NT2/D1 (cell line): ENCODE measurements at places on chromosomes 2 and 18.

- no peak for DNase-seq
These were observed 120.9 kb upstream of the CDH19 start for GRCh38 chr18:66724664-66725356.

DNA sequence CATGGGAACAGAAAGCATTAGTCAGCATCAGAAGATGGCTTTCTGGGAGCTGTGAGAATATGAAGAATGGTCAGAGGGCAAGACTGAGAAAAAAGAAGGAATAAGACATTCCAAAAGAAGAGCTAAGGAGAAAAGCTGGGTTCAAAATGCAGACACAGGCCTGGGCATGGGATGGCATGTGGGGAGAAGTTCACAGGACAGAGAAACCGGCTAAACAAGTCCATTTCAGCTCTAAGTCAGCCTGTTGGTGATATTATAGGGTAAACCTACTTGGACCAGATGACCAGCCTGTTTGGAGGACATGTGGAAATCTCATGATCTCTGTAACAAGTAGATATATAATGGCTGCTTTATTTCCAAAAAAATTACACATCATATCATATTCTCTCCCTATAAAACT is 91.7 kb upstream of the MEIS1 start:
- DNase-seq, result no peak

DNA sequence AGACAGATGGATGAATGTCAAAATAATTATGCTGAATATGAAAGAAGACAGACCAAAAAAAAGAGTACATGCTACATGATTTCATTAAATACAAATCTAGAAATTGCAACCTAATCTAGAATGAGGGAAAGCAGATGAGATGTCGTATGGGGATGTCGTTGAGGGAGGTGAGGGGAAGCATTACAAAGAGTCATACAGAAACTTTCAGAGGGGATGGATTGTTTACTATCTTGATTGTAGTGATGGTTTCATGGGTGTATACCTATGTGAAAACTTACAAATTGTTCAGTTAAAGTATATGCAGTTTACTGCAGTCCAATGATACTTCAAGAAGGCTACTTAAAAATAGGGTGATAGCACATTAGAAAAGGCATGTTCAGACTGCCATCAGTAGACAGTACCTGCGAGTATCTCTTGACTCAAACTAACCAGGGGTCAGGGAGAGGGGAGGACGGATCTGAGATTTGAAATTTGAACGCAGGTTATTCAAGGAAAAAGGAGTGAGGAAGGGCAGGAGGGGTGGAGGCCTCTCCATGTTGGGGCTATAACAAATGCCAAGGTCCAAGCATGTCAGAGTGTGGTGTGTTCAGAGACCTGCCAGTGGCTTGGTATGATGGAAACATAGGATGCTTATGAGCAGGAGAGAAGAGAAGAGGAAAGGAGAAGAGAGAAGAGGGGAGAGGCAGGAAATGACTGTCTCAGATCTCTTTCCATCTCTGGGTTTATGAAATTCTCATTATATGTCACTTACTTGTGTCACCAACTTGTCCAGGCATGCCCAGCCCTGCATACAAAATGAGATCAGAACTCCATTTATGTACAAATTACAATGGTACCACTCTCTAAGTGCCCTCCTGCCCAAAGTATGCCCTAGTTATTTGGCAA is 257.3 kb upstream of the CXCR4 start:
- DNase-seq, result no peak

DNA sequence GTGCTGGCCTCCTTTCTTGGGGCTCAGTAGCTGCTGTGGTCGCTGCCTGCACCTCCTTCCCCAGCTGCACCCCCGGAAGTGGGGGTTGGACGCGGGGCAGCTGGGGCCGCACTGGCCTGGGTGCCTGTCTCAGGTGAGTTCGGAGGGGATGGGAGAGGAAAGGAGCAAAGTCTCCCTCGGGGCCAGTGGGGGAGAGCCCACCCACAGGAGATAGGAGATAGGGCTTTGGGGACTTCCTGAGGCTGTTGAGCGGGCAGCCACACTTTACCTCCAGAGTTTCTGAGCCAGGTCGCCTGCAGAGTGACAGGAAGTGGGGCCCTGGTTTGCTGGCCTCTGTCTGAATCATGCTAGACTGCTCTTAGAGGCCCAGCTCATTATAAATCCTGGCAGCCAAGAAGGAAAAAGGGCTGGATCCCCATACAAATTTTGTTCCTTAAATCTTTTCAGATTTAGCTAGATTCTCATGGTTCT is 8.1 kb downstream of the MBP start:
- DNase-seq, result no peak

- DNase-seq, result no peak
These were observed 7.5 kb downstream of the TRAPPC12 start for GRCh38 chr2:3387011-3387410.

DNA sequence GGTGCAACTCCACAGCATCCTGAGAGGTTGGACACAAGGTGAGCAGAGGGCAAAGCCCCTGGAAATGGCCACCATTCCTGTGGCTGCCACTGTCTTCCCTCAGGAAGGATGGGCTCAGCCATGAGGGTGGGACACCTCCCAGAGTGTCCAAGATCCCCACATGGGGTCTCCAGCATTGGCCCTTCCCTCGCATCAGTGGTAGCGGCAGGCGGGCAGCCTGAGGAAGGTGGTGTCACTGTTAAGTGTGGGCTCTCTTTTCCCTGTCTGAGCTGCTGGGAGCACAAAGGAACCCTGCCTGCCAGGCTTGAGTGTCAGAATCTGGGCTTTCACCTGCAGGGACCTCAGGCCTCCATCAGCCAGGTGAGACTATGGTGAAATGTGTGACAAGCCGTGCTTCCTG is 47.6 kb downstream of the SP110 start:
- DNase-seq, result no peak

GRCh38 chr2:43021791-43022509 is 204.5 kb downstream of the ZFP36L2 start:
- no peak for DNase-seq

GRCh38 chr2:237515621-237516275 is 28.7 kb downstream of the MLPH start:
- DNase-seq, result no peak

DNA sequence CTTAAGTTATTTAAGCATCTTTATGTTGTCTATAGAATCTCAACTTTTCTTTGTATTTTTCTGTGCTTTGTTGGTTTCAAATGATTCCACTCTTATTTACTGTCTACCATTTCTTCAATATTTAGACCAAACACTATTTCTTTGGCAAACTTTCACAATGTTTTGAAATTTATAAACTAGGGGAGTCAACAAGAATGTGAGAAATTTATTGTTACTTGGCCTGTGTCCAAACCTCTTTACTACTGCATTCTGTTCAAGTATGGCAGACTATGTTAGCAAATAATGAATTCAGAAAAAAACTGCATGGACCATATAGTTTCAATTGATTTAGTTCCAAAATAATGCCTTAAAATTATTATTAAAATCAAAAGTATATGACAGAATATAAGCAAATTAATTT is 470.2 kb downstream of the FBXO15 start:
- DNase-seq, result no peak

DNA sequence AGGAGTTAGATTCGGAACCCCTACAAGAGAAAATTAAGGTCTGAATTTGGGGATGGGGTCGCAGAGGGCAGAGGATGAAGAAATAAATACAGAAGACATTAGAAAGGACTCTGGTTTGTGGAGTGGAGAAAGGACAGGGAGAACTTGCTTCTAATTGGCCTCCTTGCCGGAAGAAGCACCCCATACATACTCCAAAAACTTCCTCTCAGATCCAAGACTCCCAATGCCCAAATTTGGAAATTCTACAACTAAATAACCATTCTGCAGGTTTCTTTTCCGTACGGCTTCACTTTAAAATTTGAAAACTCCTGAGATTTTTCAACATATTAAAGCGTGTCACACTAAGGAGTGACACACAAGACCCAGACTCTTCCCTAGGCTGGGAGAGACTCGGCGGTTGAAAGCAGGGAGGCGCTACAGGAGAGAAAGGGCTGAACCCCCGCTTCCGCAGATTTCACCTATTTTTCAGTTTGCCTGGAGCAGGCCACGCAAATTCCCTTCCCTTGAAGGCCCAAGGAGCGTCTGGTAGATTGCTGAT is 478 bp downstream of the CLHC1 start:
- DNase-seq, result no peak

DNA sequence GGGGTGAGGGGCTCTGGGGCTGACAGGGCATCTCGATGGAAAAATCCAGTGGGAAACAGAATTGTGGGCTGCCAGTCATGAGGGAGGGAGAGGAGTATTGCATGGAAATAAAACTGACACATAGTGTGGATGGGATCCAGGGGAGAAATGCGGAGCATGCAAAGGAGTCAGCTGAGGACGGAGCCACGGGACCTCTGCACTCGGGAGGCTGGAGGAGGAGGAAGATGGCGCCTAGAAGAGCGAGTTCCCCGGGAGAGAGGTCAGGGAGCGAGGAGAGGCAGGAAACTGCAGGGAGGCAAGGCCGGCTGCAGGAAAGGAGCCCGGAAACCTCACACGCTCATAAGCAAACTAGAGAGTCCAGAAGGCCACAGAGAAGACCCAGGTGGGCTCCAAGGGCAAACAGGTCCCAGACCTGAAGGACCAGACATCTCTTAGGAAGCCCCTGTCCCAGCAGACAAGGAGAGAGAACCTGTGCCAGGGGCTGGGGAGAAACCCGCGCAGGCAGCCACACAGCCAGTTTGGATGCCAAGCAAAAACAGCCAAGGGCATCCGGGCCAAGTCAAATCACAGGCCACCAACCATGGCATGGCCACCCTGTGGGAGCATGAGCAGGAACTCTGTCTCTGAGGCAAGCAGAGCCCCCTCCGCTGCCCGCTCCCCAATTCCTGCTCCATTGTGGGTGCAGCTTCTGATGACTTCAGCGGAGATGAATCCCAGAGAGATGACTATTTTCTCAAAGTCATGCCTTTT is 218.8 kb upstream of the ID2 start:
- DNase-seq, result no peak

- DNase-seq, result no peak
These were observed 87.1 kb downstream of the NDUFA10 start for GRCh38 chr2:239937866-239938640.

- DNase-seq, result no peak
These were observed 194.1 kb upstream of the GLI2 start for GRCh38 chr2:120541553-120541932.

DNA sequence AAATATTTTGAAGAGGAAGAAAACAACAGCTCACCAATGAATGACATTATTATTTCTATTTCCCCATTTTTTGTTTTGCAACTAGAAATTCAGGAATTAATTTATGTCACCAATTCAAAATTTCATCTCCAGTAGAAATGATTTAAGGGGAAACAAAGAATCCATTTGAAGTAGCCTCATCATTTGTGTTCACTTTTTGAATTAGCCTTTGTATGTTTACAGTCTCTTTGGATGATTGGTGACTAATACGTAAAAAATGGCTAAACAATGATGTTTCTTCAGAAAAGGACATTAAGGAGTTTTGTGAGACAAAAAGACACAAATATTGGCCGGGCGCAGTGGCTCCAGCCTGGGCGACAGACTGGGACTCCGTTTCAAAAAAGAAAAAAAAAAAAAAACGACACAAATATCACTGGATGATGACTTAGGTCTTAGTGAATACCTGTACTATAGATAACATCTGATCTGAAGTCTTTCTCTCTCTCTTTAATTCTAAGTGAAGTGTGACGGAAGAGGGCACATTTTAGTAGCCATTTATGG is 313.2 kb downstream of the PIK3C3 start:
- DNase-seq, result no peak

GRCh38 chr2:58293056-58293455 is 51.9 kb upstream of the FANCL start:
- DNase-seq, result no peak

GRCh38 chr2:31379747-31380146 is 34.8 kb downstream of the XDH start:
- DNase-seq, result no peak

- DNase-seq, result no peak
These were observed 89.2 kb downstream of the STPG4 start for GRCh38 chr2:47065771-47066380.

DNA sequence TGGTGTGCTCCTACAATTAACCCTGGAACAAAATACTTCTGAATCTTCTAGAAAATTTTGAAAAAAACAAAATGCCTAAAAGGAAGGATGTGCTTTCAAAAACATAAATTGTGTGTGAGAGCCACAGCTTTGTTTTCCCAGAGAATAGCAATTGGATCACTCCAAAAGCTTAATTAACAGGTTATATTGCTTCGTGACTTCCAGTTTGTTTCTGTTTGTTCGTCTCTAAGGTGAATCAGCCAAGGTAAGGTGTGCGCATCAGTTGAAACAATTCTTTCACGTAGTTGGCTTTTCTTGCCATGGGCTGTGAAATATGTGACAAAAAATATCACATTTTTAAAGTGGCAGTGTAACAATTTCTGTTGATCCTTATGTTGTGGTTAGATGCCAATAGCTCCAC is 90.3 kb upstream of the BARD1 start:
- DNase-seq, result no peak

GRCh38 chr2:160241251-160242137 is 41.4 kb upstream of the ITGB6 start:
- DNase-seq, result no peak

DNA sequence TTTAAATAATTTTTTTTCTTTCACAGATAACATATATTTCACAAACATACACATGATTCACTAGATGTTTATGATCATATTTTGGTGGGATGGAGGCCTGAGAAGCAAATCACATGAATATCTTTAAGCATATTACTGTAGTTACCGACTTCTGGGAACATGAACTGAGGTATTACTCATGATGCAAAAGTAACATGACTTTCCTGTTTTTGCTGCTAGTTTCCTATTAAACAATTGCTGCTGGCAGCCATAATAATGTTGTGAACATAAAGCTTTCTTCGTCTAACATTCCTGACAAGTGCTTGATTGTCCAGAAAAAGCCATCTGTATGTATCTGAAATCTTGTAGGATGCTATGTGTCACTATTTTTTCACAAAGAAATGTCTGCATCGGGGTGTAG is 145.4 kb downstream of the MTX2 start:
- no peak for DNase-seq

- no peak for DNase-seq
These were observed 8.7 kb downstream of the PCBP1 start for GRCh38 chr2:70095720-70096670.

DNA sequence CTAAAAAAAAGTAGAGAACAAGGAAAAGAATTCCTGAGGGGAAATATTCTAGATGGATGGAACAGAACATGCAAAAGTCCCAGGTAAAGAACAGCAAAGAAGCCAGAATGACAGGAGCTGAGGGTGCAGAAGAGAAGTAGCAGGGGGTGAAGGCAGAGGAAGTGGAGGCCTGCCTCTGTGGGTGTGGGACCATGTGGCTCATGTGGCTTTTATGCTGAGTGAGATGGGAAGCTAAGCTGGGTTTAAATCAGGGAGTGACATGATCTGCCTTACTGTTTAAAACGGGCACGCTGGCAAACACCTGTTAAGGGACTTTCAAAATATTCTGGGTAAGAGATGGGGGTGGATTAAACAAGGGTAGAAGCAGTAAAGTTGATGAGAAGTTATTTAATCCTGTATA is 40.0 kb downstream of the GKN2 start:
- DNase-seq, result no peak

DNA sequence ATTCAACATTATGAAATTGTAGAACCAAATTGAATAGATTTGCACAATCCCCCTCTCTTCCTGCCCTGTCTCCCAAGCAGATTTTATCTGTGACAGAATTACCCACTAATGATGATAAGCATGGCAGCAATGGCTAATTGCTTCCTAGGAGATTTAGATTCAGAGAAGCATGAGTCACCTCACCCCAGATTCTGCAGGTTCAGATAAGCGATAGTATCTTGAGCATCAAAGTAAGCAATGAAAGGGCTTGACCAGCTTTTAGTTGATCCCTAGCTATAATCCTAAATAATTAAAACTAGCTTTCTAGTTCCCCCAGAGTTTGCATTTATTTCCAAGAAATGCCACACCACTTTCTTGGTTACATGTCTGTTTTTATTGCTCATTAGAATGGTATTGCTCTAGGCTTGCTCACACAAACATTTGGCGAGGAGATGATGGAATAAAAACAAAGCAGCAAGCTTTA is 204.3 kb downstream of the GULP1 start:
- DNase-seq, result no peak
